ENCODE measurements at places on chromosomes 3 and 15.

- DNase-seq: no peak
These were observed 74.8 kb downstream of the ABHD5 start for GRCh38 chr3:43765521-43765971.

- DNase-seq: peak; percentile 25
These were observed 27.9 kb downstream of the CYP8B1 start for GRCh38 chr3:42847731-42848130.

DNA sequence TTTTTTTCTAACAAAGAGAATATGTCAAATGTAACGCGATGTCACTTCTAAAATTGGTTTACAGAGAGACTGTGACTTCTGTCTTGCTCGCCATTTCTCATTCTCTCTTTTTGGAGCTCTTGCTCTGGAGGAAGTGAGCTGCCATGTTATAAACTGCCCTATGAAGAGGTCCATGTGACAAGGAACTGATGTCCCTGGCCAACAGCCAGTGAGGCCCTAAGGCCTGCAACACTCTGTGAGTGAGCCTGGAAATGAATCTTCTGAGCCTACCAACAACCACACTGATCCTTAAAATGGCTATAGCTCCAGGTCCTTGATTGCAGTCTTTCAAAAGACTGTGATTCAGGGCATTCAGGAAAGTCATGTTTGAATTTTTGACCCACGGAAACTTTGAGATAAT, 49.9 kb downstream of the NMD3 start:
- DNase-seq: no peak

GRCh38 chr15:63513271-63513670, 8.9 kb downstream of the USP3 start:
- no peak for DNase-seq

DNA sequence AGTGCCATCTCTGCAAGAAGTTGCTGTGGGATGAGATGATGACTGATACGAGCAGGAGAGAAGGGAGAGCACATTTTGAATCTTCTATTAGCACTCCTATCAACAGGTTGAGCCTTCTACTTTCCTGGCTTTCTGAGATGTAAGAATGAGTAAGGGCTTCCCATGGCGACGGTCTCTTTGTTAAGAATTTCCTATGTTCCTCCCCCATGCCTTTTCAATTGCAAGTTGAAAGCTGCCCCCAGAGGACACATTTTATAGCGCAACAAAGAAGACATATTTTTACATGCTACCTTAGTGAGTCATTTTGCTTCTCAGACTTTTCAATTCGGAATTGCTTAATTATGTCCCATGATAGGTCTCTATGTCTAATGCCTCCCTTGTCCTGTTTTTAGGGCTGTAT, 71.3 kb upstream of the LRTM1 start:
- DNase-seq: peak; percentile 61

DNA sequence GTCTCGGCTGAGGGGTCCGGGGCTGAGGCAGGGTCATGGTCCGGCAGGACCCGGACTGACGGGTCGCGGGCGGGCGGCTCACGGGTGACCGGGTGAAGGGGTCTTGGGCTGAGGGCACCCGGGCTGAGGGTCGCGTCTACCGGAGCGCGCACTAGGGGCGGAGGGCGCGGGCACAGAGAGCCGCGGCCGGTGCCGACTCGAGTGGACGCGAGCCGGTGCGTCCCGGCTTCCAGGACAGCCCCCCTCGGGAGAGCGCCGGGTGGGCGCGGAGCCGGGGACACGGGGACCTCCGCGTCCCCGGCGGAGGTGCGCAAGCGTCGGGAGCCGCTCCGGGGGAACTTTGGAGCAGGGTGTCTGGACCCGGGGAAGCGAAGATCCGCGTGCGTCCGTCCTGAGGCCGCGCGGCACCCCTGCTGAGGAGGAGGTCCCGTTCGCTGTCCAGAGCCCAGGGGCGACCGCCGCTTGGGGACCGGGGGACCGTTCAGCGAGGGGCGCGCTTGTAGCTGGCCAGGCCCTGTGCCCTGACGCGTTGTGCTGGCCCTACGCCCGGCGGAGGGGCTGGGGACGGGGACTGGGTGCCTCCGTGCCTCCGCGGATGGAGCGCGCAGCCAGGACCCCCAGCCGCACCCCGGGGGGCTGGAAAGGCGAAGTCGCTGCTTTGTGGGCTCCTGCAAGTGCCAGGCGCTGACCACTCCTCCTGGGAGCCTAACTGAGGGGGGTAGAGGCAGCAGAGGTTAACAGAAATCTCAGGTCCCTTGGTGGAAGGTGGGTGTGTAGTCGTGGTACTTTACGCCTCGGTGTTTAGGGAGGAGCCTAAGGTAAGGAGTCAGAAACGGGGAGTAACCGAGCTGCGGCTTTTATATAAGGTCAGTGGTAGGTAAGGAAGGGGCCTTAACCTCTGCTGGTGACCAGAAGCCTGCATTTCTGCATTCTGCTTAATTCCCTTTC, at the start of gene PPARG:
Gene PPARG (plus strand): TSS at position 889 of the 948 bp plus-strand sequence. CDS start 90,642 bp downstream, outside the sequence.
- DNase-seq: peak; percentile 68
